Activated gamma-delta T cell treated with Interleukin-2 at 50 U/mL for 16 hours (primary cell): ENCODE measurements at places on chromosomes 11 and 22.

DNA sequence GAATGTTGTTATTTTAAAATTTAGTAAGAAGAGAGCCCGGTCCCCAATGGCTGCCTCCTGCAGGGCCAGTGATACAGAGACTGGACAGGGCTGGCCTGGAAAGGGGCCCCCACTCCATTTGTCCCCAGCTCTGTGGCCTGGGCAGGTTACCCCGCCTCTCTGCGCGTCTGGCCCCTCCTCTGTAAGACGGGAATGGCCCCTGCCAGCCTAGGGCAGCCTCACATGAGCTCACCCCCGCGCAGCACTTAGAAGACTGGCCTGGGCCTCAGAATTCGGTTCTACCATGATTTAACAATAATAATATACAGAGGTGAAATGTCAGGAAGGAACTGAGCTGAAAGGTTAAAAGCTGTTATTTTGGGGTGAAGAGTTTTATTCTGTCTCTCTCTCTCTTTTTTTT lies 1.3 kb downstream of the APOBEC3G start:
- DNase-seq: no peak

GRCh38 chr11:61507012-61507768 lies 1.4 kb upstream of the LRRC10B start:
- no peak for DNase-seq

- DNase-seq: no peak
These were observed 100.8 kb downstream of the SHANK2 start for GRCh38 chr11:71151561-71151960.

GRCh38 chr11:95003716-95004115 lies 21.3 kb upstream of the KDM4E start:
- no peak for DNase-seq

GRCh38 chr11:57546869-57547475 lies 9.6 kb downstream of the SMTNL1 start:
- no peak for DNase-seq

DNA sequence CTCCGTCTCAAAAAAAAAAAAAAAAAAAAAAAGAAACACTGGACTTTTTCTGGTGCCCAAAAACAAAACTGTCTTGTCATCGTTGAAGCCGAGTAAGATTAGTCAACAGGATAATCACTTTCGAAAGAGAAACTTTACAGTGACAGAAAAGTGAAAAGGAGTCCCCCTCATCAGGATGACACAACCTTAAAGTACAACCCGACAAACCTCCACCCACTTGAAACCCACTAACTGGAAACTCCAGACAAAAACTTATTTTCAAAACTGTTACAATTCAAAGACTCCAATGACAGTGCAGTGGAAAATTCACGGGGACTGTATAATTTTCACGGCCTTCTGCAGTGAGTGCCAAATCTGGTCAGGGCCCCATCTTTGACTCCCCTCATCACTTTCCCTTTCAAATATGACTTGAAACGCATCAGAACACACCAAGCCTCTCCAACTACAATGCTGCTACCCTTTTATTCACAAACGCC lies 1.3 kb downstream of the DENND5A start:
- DNase-seq: no peak

GRCh38 chr11:88521799-88522201 lies 184.3 kb upstream of the CTSC start:
- DNase-seq: no peak

DNA sequence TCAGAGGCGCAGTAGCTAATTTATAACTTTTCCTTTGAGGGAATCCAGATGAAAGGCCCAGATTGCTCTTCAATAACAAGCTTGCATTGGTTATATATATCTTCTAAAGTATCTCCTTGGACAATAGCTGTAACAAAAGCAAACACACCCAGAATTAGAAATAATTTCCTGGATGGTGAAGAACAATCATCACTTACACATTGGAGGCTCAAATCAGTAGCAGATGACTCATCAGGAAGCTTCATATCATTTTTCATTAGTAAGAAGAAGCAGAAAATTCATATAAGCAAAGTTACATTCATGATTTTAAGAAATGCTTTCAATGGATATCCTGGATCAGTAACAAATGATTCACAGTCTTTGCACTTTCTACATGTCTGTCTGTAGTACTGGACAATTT lies 173.6 kb upstream of the CCDC90B start:
- no peak for DNase-seq

DNA sequence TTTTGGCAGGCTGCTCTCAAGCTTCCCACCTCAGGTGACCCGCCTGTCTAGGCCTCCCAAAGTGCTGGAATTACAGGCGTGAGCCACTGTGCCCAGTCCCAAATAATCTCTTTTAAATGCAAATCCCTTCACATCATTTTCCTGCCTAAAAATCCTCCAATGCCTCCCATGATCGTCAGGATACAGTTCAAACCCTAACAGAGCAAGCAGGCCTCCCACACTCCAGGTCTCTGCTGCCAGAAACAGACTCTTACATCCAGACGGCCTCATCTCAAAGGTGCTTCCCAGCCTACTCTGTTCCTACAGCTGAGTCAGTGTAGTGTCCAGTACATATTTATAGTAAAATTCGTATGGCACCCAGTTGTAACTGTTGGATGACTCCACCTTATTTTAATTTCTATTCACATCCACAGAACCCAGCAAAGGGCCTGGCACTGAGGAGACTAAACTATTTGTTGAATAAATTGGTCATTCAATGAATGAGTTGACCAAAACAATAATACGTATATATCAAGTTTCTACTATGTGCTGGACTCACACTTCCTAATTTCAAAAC lies 8.2 kb downstream of the SIRT3 start:
- no peak for DNase-seq

DNA sequence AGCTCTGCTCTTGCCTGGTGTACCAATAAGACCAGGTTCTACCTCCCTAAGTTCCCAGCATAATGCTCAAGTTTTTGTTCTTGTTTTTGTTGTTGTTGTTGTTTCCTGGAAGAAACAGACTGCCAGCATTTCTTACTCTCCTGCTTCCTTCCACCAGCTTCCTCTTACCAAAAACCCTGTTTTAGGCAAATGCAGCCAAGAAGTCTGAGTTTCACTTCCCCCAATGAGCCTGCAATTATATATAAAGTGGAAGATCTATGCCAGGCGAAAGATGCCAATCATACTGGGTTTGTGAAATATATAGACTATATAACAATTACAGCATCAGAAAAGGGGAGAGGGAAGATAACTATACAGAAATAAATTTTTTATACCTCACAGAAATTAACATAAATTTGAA lies 931.5 kb upstream of the FAT3 start:
- DNase-seq: no peak

- DNase-seq: no peak
These were observed 165.6 kb upstream of the DDI1 start for GRCh38 chr11:103870821-103871309.

- no peak for DNase-seq
These were observed 100.8 kb upstream of the OR9G4 start for GRCh38 chr11:56849250-56849649.

- no peak for DNase-seq
These were observed 186.4 kb upstream of the PITPNB start for GRCh38 chr22:28105413-28105812.

DNA sequence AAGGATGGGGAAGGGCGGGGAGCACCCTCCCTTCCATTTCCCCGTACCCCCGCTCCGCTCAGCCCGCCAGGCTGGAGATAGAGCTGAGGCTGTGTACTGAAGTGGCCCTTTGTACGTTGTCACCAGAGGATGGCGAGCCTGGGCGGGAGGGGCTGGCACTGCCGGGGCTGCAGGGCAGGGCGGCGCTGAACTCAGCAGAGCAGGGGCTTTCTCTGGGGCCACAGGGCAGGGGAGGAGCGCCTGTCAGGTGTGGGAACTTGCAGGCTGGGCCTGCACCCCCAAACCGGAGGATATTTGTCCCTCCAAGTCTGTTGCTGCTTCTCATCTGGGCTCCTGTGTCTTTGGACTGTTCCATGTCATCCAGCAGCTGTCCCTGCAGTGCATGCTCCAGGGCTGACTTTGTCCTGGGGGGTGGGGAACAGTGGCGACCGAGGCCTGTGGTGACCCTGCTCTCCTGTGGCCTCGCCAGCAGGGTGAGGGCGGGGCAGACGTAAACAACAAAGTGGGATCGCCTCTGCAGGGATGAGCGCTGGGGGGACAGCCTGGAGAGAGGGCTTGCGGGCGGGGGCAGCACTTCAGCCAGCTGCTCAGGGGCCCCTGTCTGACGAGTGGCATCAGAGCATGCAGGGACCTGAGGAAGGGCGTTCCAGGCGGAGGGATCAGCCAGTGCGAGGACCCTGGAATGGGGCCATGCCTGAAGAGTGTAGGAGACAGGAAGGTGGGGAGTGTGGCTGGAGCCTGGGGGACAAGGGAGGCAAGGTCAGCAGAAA lies 13.1 kb downstream of the MGAT3 start:
- DNase-seq: no peak

DNA sequence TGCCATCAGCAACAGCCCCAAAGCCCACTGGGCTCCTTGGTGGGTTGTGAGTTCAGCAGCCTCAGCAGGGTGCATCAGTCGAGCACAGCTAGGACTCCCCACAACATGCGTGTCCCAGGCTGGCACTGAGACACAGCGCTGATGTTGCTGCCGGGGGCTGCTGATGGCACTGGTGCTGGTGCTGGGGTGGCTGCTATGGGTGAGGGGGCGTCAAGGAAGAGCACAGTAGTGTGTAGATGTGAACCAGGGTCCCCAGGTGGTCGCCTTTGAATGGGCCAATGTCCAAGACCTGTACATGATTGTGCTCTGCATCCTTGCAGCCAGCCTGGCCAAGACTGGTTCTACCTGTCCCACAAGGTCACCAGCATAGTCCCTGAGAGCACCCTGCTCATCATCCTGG lies 121.3 kb upstream of the SERPIND1 start:
- DNase-seq: no peak

DNA sequence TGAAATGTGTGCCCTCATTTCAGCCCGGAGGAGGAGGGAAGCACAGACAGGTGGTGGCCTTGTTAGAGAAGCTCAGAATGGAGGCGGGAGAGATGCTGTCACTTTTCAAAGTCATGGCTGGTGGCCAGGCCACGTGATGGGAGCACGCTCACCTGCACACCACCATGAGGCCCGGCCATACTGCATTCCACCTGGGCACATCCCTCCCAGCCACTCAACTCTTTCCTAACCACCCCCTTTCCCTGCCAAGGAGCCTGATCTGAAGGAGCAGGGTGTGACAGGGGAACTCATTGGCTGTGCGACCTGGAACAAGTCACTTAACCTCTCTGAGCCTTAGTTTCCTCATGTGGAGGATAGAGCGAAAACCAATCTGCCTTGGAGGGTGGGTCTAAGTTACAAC lies 364.5 kb downstream of the CTTN start:
- DNase-seq: no peak

DNA sequence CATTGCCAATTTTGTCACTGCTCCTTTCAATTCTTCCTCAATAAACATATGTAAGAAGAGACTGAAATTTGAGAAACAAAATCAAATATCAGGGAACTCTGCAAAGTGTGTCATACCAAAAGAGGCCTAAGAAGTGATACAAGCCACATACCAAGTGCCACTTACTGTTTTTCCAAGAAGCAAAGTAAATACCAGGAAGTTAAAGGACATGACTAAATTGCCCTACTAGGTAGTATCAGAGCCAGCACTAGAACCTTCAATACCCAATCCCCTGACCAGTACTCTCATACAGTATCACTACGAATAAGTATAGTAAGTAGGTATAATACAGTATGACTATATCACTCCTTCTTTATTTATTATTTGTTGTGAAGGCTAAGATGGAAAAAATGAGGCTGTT lies 13.6 kb downstream of the MAML2 start:
- DNase-seq: no peak

DNA sequence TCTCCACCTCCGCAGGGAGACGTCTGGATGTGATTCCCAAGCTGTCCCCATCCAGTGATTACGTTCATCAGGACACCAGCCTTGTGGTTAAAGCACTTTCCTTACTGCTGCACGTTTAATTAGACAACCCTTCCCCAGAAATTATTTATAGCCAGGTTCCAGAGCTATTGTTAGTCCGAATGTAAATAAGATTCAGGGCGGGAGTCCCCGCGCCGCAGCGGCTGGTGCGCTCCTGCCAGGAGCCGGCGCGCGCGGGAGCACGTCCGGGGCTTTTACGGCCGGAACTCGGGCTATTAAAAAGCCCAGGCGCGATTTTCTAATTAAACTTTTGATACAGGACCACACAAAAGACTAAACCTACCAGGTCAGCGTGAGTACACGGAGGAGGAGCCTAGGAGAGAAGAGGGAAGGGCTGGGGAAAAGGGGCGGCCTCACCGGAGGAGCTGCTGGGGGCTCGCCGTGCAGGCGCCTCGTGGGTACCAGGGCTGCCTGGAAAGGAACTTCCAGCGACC lies 538.3 kb downstream of the OPCML start:
- DNase-seq: no peak

DNA sequence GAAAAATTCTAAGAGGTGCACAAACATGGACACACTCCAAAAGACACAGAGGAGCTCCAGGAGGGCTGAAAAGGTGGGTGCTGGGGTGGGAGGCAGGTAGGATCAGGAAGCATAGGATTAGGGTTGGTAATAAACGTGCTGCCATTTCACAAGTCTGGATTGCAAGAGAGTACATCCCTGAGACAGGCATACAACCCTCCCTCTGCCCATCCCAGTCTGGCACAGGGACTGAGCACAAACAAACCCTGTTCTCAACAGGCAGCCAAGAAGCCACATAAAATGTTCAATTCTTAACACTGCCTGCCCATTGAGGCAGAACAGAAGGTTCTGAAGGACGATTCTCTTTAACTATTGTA lies 18.5 kb downstream of the SLC35F2 start:
- no peak for DNase-seq

DNA sequence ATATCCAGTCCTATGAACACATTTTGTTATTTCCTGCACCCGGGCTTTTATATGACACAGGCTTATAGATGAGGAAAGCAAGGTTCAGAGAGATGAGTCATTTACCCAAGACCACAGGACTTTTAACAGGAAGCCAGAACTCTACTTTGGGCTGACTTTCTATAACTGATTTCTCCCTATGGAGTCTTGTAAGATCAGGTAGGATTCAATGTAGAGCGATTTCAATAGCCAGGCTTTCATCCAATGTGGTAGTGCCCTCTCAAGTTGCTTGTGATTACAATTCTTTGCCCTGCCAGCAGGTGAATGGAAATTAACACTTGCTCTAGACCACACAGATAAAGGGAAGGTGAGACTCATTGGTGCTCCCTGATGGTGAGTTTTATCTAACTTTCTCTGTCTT lies 378.3 kb downstream of the INSC start:
- no peak for DNase-seq

- DNase-seq: no peak
These were observed 3.3 kb downstream of the A4GALT start for GRCh38 chr22:42717197-42717928.

GRCh38 chr11:78203184-78203583 lies 14.5 kb downstream of the USP35 start:
- peak; percentile 46 for DNase-seq

GRCh38 chr11:101278286-101278685 lies 148.7 kb upstream of the PGR start:
- DNase-seq: no peak

DNA sequence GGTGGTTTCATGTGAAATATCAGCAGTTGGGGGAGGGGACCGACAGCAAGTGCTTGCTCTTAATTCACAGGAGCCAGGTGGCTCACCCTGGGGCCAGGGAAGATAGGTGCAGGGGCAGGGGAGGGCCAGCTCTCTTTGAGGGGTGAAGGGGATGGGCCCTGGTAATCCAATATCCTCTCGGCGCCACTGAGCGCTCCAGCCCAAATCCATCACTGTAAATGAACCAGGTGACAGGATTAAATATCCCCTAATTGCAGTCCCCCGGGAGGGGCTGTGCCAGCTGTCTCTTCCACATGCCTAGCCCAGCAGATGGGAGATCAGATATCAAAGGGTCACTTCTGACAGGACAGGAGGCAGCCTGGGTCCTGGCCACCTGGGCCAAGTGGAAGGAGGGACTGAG lies 531.8 kb upstream of the CADM1 start:
- no peak for DNase-seq
